ENCODE measurements at places on chromosomes 12 and 14. TPM values are rescaled to one million over a fixed set of nuclear protein-coding genes. Genes with fewer than 3 reads are reported as not detected.

Gene CACNA2D4
- polyA plus RNA-seq: 0.22 TPM

Gene STAT6
- 79.5 TPM for polyA plus RNA-seq

Gene BBOF1
- 4.8 TPM for polyA plus RNA-seq

Gene OR6C65
- not detected for polyA plus RNA-seq

Gene ACVRL1
- 13.4 TPM for polyA plus RNA-seq

DNA sequence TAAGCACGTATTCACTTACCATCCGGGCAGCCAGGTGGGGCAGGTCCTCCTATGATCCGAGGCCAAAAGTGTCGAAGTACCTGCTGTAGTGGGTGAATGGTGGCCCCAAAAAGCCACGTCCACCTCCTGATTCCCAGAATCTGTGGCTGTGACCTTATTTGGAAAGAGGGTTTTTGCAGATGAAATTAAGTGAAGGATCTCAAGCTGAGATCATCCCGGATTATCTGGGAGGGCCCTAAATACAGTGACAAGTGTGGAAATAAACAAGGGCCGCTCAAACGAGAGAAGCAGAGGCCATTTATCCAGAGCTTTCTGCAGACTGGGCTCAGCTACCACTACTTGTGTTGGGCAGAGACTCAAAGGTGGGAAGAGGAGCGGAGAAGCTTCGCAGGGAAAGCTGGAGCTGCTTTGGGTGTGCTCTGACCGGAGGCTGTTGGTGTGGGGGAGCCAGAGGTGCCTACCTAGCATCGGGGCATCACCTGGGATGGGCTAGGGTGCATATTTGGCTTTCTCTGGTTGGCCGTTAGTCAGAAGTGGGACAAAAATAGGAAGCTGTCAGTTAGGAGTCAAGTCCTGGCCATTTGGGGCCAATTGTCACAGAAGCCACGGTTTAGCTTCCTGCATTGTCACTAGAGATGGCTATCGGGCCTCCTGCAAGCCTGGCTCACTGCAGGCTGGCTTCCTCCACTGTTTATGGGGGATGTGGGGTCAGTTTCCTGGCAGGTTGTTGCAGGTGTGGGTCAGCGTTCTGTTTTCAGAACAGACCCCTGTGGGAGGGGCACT is 27.8 kb upstream of the DLK1 start:
- no peak for DNase-seq

GRCh38 chr12:3142386-3142785 is 65.2 kb downstream of the TSPAN9 start:
- no peak for DNase-seq
